Fibroblast of skin of scalp (primary cell): ENCODE measurements at places on chromosomes 4 and X.

GRCh38 chr4:169724260-169724659 lies 33.5 kb downstream of the HPF1 start:
- peak; percentile 76 for DNase-seq

DNA sequence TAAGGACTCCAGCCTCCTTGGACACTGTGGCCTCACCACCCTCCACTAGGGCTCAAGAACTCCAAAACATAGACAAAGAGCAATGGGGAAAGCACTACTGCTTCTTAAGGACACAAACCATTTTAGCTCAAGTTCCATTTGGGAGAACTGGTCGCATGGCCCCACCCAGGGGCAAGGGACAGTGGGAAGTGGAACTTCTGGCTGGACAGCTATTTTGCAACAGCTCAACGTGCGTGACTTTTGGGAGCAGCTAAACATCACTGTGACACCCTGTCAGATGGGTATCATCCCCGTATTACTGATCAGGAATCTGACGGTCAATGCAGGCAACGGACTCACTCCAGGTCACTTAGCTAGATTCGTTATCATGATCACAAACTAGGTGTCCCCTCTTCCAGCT lies 9.0 kb upstream of the GLOD5 start:
- DNase-seq: no peak

DNA sequence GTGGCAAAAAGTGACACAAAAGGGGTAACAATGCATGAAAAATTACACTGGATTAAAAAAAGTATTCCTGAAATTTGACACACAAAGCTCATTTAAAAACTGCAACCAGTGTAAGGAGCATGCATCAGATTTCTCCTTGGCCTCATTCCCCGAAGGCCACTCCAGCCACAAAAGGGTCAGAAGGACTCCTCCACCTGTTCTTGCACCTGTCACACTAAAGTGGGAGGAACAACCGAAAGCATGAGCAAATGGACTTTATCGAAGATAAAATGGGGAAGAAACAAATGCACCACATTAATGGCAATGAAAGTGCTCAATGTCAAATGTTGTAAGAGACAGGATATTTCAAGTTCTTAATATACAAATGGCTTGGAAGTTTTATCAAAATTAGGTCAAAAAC lies 88.2 kb downstream of the ADGRA3 start:
- DNase-seq: no peak

- DNase-seq: peak; percentile 29
These were observed 144.9 kb downstream of the POLA1 start for GRCh38 chrX:24838629-24839028.

DNA sequence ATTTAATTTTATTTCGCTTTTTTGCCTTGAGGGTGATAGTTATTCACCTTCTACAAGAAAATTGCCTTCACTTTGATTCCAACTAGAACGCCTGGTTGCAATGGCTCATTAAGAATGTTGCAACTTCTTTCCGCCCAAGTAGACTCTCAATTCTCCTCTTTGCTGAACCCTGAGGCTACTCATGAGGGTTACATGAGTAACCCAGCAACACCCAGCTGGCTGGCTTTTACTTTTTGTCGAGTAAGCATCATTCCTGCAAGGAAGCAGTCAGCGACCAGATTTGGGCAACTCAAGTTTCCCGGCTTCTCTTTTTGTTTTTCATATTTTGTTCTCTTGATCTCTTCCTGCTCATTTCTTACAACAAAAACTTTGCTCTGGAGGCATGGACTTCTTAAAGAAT lies 495.4 kb downstream of the PACRGL start:
- no peak for DNase-seq
